ENCODE measurements at places on chromosomes 11 and 22.
A peak's percentile ranks its signal among the peaks of the same experiment; 100 is the strongest.

DNA sequence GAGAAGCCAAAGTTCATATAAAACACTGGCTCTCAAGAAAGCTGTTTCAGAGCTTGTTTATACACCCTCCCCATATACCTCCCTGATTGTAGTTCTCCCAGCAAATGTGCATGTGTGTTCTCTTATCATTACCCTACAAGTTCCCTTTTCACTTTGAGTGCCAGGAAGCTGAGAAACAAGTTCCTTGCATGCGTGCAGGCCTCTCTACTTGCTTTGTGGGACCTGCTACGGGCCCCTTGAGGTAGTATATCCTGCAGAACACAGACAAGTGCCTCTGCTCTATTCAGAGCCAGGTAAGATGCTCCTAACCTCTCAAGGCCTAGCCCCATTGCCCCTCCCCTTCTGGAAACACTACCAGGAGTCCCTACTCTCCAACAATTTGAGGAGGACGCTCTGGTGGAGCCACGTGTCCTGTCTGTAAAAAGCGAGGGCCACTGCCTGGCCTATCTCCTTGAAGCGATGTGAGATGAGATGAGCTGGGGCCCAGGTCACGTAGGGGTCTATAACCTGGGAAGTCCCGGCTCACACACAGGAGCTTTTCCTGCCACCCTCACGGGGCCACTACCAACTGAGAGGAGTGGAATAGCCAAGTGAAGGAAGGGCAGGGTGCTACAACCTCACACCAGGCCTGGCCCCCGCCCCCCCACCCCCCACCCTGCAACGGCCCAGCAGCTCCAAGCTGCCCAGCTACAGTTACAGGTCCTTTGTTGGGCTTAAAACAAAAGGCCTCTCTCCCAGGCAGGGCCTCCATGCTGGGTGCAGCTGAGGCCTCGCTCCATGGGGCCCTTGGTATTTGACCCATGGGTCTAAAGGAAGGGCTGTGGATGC, 2.6 kb upstream of the ATP5MGL start:
- DNase-seq, result no peak

DNA sequence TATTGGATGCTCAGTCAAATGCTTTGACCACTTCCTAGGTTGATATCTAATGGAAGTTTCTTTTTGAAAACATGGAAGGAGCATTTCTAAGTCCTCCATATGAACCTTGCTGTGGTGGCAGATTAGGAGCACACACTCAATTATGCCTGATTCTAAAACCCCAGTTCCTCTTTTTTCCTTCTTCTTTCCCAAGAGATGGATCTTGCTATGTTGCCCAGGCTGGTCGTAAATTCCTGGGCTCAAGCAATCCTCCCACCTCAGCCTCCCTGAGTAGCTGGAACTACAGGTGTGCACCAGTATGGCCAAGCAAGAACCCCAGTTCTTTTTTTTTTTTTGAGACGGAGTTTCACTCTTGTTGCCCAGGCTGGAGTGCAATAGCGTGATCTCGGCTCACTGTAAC, 3.0 kb downstream of the LYVE1 start:
- no peak for DNase-seq

GRCh38 chr11:31722754-31723153, 88.4 kb downstream of the PAX6 start:
- DNase-seq, result no peak

- no peak for DNase-seq
Observed at GRCh38 chr11:65501186-65501471, 2.3 kb downstream of the MALAT1 start.

GRCh38 chr22:48226026-48227013, 1463.9 kb downstream of the TBC1D22A start:
- DNase-seq, result no peak

- DNase-seq, result peak; percentile 85
Observed at GRCh38 chr11:126416542-126417090, 61.1 kb downstream of the ST3GAL4 start.

All from fibroblast of skin of back (primary cell).